Astrocyte of the hippocampus (primary cell): ENCODE measurements at places on chromosomes 16 and 17.

DNA sequence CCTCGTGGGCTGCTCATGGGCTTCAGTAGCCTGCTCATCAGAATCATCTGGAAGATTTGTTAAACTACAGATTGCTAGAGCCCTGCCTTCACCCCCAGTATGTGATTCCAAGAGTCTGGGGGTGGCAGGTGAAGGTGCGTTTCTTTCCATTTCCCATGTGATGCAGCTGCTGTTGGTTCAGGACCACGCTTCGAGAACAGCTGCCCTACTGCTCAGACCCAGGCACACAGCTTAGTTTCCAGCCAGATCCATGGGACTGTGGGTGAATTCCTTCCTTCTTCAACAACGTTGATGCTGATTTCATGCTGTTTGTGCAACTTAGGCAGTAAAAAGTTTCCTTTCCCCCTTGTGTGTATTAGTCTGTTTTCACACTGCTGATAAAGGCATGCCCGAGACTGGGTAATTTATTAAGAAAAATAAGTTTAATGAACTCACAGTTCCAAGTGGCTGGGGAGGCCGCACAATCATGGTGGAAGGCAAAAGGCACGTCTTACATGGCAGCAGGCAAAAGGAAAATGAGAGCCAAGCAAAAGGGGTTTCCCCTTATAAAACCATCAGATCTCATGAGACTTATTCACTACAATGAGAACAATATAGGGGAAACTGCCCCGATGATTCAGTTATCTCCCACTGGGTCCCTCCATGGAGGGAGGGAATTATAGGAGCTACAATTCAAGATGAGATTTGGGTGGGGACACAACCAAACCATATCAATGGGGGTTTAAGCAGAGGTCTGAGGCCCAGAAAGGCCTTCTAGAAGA is 159.2 kb downstream of the XYLT1 start:
- DNase-seq, result no peak

GRCh38 chr17:42518046-42518754 is 17.8 kb upstream of the NAGLU start:
- DNase-seq, result peak; percentile 91

- DNase-seq, result no peak
Observed at GRCh38 chr16:57640612-57641011, 12.2 kb downstream of the ADGRG1 start.

DNA sequence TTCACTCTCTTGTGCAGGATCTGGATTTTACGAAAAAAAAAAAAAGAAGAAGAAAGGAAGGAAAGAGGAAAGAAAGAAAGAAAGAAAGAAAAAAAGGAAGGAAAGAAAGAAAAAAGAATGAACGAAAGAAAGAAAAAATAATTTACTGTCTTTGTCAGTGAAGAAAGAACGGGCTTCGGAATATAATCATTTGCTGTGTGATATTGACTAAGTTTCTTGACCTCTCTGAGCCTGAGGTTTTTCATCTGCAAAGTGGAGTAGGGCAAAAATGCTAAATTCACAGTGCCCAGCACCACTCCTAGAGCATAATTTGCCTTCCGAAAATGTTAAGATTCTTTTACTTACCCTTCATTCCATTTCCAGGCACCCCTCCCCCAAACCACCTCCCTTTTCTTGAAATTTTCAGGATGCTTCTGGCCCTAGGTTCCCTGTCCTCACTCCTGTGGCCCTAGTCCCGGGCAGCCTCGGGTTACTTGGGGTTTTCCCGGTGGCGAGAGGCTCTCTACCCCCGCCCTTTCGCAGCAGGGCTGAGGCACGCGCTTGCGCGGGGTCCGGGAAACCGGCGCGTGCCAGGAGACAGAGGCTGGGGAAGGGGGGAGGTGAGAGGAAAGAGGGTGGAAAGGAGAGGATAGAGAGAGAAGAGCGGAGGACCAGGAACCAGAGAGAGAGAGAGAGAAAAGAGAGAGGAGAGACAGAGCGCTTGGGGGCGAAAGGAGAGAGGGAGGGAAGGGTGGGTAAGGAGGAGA is at the start of gene CNTNAP1:
Gene CNTNAP1, plus strand, starts transcription at position 556 of the 746 bp plus-strand sequence. CDS start 299 bp downstream, outside the sequence.
- peak; percentile 85 for DNase-seq

GRCh38 chr17:75832652-75833400 is 11.4 kb downstream of the UNC13D start:
- no peak for DNase-seq

- no peak for DNase-seq
Observed at GRCh38 chr17:36575028-36575427, 16.7 kb upstream of the DHRS11 start.

GRCh38 chr17:43398724-43399595 is at the start of gene ARL4D:
ARL4D (plus strand) TSS chr17:43398993; CDS start chr17:43399733, 740 bp downstream.
- DNase-seq, result peak; percentile 93

DNA sequence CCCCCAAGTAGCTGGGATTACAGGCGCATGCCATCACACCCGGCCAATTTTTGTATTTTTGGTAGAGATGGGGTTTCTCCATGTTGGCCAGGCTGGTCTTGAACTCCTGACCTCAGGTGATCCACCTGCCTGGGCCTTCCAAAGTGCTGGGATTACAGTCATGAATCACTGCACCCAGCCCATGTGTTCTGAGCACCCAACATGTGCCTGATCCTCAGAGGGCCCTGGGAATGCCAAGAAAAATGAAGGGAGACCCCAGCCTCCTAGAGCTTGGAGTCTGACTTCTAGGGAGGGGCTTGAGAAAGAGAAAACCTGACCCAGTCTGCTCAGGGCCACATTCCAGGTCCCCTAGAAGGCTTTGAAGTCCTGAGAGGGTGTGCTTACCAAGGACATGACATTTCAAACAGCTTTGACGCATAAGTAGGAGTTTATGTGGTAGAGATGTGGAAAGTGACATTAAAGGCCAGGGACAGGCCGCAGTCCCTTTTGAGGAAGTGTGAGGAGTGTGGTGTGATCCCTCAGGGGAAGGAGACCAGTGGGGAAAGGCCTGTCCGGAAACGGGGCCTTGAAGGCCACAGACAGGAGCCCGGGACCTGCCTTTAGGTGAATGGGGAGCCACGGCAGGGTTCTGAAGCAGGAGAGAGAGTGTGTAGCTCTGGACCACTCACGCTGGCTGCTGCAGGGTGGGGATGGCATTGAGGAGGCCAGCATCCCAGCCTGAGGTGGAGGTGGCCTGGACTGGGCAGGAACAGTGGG is 1.1 kb upstream of the CCL22 start:
- DNase-seq, result no peak

GRCh38 chr17:40793832-40794231 is 5.9 kb downstream of the KRT28 start:
- DNase-seq, result no peak
